Skeletal muscle cell (primary cell): ENCODE measurements at places on chromosomes 11 and 22.

GRCh38 chr11:76322540-76322939 lies 58.4 kb downstream of the THAP12 start:
- no peak for DNase-seq

DNA sequence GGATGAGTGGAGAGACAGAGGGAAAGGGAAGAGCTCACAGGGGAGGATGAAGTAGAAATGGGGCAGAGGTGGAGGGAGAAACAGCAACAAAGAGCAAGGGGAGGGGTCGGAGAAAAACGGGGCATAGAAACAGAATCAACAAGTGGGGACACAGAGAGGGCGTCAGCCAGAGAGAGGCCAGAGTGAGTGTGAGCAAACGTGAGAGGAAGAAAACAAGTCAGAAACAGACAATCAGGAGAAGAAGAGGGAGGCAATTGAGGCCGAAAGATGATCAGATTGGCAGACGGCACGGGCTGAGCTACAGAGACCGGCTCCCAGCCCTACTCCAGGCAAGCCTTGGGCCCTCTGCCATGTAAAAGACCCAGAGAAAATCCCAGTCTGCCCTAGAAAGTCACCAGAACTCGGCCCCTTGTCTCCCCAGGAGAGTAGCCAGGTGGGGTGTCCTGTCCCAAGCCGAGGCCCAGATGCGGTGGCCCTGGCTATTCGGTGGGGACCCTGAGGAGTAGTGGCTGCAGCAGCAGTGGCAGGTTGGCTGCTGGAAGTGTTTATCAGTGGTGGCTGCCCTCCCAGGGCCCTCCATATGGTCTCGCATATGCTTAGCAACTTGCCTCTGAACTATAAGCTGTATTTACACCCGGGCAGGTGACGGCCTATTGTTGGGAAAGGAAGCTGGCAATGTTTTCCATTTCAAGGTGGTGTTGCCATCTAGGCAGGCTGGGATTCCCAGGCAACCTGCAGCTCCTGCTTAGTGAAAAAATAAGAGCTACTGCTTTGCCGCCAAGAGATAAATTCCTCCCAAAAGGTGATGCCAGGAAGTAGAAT lies 14.8 kb upstream of the TSPAN18 start:
- no peak for DNase-seq

DNA sequence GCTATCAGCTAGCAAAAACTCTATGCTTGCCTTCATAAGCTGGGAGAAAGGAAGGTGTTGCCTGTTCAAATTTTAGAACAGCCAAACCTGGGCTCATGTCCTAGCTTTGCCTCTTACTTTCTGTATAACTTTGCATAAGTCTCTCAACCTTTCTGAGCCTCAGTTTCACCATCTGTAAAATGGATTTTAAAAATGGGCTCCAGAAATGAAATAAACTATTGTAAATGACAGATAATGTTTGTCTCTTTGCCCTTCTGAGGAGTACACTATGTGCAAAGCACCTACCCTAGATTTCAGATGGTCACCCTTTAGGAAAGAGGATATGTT lies 68.7 kb downstream of the FAM168A start:
- no peak for DNase-seq

DNA sequence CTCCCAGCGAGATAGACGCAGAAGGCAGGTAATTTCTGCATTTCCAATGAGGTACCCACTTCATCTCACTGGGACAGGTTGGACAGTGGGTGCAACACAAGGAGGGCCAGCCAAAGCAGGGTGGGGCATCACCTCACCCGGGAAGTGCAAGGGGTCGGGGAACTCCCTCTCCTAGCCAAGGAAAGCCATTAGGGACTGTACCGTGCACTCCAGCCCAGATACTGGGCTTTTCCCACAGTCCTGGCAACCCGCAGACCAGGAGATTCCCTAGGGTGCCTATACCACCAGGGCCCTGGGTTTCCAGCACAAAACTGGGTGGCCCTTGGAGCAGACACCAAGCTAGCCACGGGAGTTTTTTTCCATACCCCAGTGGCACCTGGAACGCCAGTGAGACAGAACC lies 17.2 kb downstream of the TRPC6 start:
- DNase-seq = no peak
